Upper lobe of left lung (tissue), 6 donors: ENCODE measurements at places on chromosomes 3 and 15.
A peak's percentile ranks its signal among the peaks of the same experiment; 100 is the strongest.

GRCh38 chr3:82129221-82129801 lies 367.9 kb upstream of the GBE1 start:
- no peak overlapping the region for H3K4me3 ChIP-seq
- peaks cover 3% of the 10 kb centered on the region for H3K4me1 ChIP-seq
- no peak overlapping the region for H3K27ac ChIP-seq
- no peak for DNase-seq
- H3K36me3 ChIP-seq: no peaks in the 10 kb centered on the region

DNA sequence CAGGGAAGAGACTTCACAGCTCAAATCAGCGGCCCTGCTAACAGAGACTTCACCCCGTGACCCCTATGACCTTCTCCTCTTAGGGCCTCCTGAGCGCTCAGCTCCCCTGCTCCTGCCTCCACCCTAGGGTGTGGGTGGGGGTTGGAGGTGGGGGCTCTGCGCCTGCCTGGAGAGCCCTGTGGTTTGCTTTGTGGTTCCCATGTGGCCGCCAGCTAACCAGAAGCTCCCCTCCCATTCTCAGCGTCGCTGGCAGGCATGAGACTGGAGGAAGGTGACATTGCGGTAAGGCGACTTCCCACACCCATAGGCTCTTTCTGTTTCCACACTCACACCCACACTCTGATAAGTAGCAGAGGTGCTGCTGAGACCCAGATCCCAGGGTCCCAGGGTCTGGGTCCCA lies 27.6 kb downstream of the XYLB start:
- H3K4me1 ChIP-seq: no peaks in the 10 kb centered on the region
- peak; percentile 39 for DNase-seq
- H3K36me3 ChIP-seq: peaks cover 4% of the 10 kb centered on the region
- no peaks in the 10 kb centered on the region for H3K27me3 ChIP-seq
- no peak overlapping the region for H3K4me3 ChIP-seq

GRCh38 chr3:177789500-177789899 lies 592.2 kb upstream of the TBL1XR1 start:
- DNase-seq: no peak
- H3K4me3 ChIP-seq: no peak overlapping the region
- H3K36me3 ChIP-seq: no peaks in the 10 kb centered on the region
- H3K4me1 ChIP-seq: no peaks in the 10 kb centered on the region

- no peak for DNase-seq
- peaks cover 4% of the 10 kb centered on the region for H3K36me3 ChIP-seq
- no peaks in the 10 kb centered on the region for H3K27me3 ChIP-seq
- H3K4me1 ChIP-seq: peaks cover 4% of the 10 kb centered on the region
Measured at GRCh38 chr3:149080011-149080698, 6.2 kb downstream of the HLTF start.

GRCh38 chr15:100721758-100722550 lies 119.6 kb downstream of the ASB7 start:
- no peaks in the 10 kb centered on the region for H3K27me3 ChIP-seq
- peaks cover 28% of the 10 kb centered on the region for H3K4me1 ChIP-seq
- no peaks in the 10 kb centered on the region for H3K36me3 ChIP-seq
- peak overlapping the region; percentile 78 for H3K27ac ChIP-seq
